Stimulated activated CD8-positive, alpha-beta memory T cell treated with anti-CD3 and anti-CD28 coated beads, Interleukin-7, amount 100 ng/mL, for 48 hours (primary cell): ENCODE measurements at places on chromosomes 11 and 22.

DNA sequence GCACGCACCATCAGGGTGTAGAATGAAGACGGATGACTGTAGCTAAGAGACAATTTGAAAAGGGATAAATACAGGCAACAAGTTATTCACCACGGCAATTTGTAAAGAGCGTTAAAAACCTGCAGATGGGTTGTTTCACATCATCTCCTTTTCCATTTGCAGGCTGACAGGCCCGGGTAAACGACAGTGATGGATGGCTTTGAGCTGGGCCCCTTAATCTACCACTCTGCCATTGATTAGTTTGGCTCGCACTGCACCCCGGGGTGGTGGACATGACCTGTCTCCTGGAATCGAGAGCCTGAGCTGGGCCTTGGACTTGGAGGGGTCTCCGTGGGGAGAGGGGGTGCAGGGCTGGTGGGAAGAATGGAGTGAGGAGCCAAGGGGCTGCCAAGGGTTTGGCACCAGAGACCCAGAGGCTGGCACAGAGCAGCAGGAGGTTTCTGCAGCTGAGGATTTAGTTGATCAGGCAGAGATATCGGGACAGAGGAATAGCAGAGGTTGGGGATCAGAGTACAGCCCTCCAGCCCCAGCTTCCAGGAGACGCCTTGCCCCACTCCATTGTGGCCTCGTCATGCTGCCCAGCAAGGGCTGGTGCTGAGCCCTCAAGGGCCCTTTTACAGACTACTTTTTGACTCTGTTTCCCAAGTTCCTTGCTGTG lies 110.6 kb upstream of the NECTIN1 start:
- DNase-seq = no peak

GRCh38 chr22:35872451-35872850 lies 154.8 kb downstream of the APOL5 start:
- no peak for DNase-seq

GRCh38 chr11:65643971-65644370 lies 6.1 kb downstream of the SIPA1 start:
- DNase-seq = no peak

DNA sequence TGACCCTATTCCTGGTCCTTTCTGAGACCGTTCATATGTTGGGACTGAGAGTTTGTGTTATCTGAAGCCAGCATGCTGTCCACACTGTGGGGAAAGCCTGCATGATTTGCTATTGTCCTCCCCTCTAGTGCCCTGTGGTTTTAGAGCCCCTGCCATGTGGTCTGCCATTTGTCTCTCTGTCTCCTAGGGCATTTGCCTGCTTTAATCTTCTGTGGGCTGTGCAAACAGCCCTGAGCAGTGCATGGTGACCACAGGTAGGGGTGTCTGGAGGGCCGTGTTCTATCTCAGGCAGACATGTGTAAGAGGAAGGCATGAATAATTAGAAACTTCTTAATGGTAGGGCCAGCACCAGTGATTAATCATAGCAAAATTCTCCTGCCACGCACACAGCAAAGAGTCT lies 23.0 kb downstream of the AMPD3 start:
- DNase-seq = no peak

- DNase-seq = no peak
Observed at GRCh38 chr11:125276619-125276976, 112.0 kb downstream of the PKNOX2 start.

GRCh38 chr11:2137202-2138067 lies 1.8 kb downstream of the IGF2 start:
- DNase-seq = no peak

GRCh38 chr11:73761403-73761945 lies 600 bp upstream of the RAB6A start:
- no peak for DNase-seq

- DNase-seq = no peak
Observed at GRCh38 chr11:109885006-109885405, 208.2 kb upstream of the ZC3H12C start.

DNA sequence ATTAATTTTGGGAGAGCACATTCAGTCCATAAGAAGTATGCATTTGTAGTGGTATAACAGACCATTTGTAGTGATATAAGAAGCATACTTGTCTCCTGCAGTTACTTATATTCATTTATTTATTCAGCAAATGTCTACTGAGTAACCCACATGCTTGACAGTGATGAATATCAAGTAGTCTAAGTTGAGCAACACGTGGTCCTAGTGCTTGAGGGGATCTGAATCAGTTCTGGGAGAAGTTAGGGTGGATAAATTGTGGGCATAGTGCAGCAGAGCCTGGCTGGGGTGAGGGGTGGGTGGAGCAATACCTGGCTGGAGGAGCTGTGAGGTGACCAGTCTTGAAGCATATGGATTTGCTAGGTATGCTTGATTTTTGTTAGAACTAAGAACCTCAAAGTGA lies 24.3 kb downstream of the STX3 start:
- no peak for DNase-seq

GRCh38 chr22:36352803-36353507 lies 34.8 kb downstream of the MYH9 start:
- no peak for DNase-seq

- no peak for DNase-seq
Observed at GRCh38 chr22:47315862-47316419, 553.5 kb downstream of the TBC1D22A start.

DNA sequence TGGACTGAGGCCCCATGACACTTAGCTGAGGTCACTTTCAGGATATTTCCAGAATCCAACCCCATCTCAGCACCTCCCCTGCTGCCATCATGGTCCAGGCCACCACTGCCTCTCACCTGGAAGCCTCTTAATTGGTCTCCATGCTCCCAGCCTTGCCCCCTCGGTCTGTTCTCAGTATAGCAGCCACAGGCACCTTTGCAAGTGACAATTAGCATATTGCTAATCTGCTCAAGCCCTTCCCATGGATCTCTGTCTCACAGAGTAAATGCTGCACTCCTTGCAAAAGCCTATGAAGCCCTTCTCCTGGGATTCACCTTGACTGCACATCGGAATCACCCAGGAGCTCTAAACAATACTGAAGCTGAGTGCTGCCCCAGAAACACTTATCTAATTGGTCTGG lies 93.5 kb upstream of the CSNK2A3 start:
- DNase-seq = no peak

GRCh38 chr11:119303227-119303718 lies 13.7 kb downstream of the MCAM start:
- DNase-seq = no peak

DNA sequence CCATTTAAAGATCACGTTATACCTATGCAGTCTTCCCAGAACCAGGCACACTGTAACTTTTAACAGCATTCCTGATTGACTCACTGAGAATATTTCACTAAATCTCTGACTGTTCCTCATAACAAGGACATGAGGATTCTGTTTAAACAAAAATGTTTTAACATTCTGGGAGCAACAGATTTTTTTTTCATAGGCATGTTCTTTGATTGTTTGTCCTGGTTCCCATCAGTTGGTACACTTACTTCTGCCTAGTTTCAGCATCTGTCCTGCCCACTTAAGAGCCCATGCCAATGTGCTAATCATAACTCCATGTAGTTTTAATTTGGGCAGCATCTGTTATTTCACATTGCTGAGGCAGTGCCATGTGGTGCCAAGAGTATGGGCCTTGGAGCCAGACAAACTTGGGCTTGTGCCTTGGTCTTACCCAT lies 138.5 kb upstream of the CTSC start:
- DNase-seq = no peak

DNA sequence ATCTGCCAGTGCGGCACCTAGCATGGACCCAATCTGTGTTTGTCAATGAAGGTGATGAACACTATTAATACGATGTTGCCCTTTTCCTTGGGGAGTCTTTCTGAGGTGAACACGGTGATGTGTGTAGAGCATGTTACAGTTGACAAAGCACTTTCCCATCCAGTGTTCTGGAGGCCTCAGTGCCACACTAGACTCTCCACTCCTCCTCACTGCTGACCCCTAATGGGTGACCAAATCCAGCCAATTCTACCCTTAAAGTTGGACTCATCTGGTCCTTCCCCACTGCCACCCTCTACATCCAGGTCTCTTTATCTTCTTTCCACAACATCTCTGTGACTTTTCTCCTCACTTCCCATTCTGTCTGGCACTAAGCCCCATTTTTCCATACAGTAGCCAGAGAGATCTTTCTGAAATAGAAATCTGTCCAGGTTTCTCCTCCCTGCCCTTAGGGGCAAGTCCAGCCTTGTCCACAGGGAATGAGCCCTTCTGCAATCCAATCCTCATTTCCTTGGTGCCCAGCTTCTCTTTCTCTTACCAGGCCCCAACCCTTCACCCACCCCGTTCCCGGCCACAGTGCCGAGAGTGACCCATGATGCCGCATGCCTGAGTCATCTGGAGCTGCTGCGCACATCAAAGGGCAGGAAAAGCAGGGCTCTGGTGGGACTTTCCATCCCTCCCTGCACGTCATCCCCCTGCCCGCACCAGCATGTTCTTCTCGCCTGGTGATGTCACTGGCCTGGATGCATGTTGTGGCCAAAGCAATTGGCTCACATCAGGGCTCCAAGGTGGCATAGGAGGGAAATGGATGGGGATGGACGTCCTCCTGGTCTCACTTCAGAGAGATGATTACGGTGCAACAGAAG lies 64.2 kb downstream of the RASSF10 start:
- no peak for DNase-seq

DNA sequence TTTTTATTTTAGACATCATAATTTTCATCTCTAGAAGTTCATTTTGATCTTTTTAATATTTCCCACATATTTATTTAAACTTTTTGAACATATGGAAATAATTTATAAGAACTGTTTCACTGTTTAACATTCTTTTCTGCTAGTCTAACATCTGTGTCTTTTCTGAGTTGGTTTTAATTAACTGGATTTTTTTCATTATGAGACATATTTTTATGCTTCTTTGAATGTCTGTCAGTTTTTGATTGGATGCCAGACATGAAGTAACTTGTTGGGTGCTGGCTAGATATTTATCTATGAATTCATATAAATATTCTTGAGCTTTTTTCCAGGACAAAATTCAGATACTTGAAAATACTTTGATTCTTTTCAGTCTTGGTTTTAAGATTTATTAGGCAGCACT lies 317.8 kb upstream of the NCAM1 start:
- DNase-seq = no peak

GRCh38 chr11:99271527-99271926 lies 250.8 kb downstream of the CNTN5 start:
- no peak for DNase-seq

DNA sequence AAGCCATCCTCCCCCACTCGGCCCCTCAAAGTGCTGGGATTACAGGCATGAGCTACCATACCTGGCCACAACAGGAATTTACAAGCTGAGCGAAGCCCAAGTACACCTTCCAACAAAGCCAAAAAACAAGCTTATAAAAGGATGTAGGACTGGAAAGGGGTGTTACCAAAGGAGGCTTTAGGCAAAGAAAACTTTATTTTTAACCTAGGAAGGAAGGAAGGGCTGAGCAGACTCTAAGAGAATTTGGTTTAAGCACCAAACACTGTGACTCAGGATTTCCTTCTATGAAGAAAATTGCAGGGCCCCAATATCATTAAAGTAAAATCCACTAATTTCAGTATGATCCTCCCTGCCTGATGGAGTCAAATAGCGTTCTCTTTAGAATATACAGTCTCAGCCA lies 12.1 kb downstream of the DENND5A start:
- DNase-seq = no peak

DNA sequence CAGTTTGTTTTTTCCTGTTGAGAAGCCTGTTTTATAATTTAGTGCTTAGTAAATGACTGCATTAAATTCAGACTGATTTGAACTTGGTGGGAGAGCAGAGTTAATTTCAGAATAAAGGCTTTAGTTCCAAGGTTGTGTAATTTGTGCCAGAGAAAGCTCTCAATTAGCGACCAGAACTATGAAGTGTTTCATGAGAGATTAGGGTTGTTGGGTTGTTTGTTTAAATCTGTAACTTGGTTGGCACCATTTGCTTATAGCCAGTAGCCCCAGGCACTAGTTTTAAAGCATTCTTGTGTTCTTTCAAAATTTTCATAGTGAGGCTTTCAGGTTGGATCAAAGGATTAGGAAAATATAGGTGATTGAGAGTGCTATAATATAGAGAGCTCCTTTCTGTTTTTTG lies 25.5 kb downstream of the UVRAG start:
- DNase-seq = no peak

GRCh38 chr11:94922321-94923003 lies 50.9 kb downstream of the CWC15 start:
- DNase-seq = no peak

DNA sequence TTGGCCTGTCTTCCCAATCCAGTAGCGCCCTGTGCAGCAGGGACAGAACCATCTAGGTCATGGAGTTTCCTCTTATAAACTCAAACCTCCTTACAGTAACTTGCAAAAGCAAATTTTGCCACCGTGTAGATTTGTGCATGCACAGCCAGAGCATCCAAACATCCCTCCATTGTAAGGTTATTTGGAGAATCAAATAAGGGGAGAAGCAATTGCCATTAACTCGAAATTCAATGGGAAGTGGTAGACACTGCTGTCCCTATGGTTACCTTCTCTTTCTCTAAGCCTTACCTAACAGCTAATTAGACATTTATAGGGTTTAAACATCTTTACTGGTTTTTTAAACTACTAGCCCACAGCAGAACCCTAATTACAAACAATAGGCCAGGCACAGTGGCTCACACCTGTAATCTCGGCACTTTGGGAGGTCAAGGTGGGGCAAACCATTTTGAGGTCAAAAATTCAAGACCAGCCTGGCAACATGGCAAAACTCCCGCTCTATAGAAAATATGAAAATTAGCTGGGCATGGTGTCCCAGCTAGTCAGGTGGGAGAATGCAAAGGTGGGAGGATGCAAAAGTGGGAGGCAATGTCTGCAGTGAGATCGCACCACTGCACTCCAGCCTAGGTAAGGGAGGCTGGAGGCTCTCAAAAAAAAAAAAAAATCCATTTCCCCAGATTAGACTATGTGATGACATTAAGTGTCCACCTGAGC lies 6.6 kb downstream of the HSPA8 start:
- no peak for DNase-seq

- DNase-seq = no peak
Observed at GRCh38 chr11:95698676-95699557, 90.7 kb downstream of the FAM76B start.

DNA sequence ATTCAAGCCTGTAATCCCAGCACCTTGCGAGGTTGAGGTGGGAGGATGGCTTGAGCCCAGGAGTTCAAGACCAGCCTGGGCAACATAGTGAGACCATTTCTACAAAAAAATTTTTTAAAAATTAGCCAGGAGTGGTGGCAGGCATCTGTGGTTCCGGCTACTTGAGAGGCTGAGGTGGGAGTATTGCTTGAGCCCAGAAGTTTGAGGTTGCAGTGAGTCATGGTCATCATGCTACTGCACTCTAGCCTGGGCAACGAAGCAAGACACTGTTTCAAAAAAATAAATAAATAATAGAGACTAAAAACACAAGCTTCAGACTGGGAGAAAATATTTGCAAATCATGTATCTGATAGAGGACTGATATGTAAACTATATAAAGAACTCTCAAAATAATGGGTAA lies 33.2 kb downstream of the BTBD10 start:
- DNase-seq = no peak

DNA sequence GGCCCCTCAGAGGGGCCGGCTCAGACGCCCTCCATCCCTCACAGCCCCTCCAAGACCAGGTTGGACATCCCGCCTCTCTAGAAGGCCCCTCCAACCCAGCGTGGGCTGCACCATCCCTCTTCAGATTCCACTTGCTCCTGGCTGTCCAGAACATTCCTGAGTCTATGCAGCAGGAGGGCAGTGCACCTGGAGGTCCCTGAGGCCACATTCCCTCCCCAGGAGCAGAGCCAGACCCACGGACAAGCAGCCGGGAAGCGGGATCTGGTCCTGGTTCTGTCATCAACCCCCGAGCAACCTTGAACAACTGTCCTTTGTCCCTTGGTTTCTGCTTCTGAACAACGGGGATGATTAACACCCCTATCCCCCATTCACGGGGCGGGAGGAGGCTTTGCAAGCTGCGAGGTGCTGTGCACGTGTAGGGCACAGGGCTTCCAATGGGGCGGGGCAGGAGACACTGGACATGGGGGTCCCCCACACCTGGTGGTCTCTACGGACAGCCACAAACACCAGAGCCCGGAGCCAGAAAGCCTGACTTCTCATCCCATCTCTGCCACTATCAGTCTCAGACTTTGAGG lies 13.2 kb upstream of the PDGFB start:
- DNase-seq = no peak
